Thoracic aorta endothelial cell (primary cell): ENCODE measurements at places on chromosomes 5 and 9. TPM values are rescaled to one million over a fixed set of nuclear protein-coding genes. Genes with fewer than 3 reads are reported as not detected.

GCNT1 gene
- 13.4 and 15.8 TPM in 2 replicates for total RNA-seq

PCDHB9 gene
- total RNA-seq: 0.13 and 0.14 TPM in 2 replicates

TMEM167A gene
- 70.3 and 81.8 TPM in 2 replicates for total RNA-seq

TYRP1 gene
- total RNA-seq: 0.66 TPM in 1 of 2 replicates, not detected in the other

OCLN gene
- total RNA-seq: 13.4 and 14.1 TPM in 2 replicates

TEX48 gene
- total RNA-seq: not detected in 2 replicates

CARTPT gene
- not detected in 2 replicates for total RNA-seq
